ENCODE measurements at places on chromosomes 3 and 15.

- DNase-seq, result peak; percentile 59
Measured at GRCh38 chr3:99781761-99782160, 35.9 kb upstream of the CMSS1 start.

- no peak for DNase-seq
Measured at GRCh38 chr3:115227461-115227860, 80.4 kb upstream of the ZBTB20 start.

- DNase-seq, result peak; percentile 57
Measured at GRCh38 chr3:98807561-98807960, 44.4 kb downstream of the ST3GAL6 start.

- peak; percentile 25 for DNase-seq
Measured at GRCh38 chr15:43518197-43518761, 871 bp downstream of the MAP1A start.

DNA sequence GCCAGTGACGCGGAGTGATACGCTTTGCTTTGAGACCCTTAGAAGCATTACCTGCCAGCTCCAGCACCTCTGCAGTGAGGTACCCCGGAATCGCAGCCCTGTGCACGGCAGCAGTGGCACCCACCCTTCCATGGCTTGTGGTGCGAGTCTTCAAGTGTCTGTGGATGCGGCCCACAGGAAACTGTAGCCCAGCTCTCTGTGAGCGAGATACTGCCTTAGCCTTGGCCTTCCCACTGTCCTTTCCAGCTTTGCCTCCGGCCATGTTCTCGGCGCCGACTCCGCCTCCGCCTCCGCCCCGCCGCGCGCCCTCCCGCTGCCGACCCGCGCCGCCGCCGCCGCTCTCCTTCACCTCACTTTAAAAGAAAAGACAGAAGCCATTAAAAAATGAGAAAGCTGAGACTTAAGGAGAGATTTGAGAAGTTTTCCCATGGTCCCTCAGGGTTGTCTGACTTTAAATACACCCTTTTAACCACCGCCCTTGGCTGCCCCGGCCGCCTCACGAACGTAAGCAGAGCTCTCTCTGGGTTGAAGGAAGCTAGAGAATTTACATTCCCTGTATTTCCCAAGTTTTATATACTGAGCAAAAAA, 78.5 kb upstream of the FAM174B start:
- peak; percentile 35 for DNase-seq

GRCh38 chr15:83504365-83504764, 57.2 kb downstream of the SH3GL3 start:
- DNase-seq, result no peak

DNA sequence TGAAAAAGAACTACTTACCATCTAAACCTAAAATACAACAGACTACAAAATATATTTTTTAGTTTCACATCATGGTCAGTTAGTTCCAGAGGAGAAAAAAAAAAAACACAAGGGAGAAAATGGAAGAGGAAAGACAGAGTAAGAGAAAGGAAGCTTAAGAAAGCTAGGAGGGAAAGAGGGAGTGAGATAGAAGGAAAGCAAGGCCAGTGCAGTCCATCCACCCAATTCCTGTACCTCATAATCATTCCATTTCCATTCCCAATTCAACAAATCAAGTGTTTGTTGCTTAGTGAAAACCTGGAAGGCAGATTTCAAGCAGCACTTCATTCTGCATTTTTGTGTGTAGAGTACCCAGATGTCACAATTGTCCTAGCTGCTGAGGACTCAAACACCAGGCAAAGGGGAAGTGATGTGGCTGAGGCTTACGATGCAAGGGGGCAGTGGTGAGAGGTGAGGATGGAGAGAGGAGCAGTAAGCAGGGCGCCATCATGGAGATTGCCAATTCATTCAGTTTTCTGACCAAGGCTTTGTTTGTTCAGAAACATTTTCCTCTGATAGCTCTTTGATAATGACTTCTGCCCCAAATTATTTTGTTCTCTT, 83.6 kb upstream of the GSK3B start:
- DNase-seq, result peak; percentile 38

DNA sequence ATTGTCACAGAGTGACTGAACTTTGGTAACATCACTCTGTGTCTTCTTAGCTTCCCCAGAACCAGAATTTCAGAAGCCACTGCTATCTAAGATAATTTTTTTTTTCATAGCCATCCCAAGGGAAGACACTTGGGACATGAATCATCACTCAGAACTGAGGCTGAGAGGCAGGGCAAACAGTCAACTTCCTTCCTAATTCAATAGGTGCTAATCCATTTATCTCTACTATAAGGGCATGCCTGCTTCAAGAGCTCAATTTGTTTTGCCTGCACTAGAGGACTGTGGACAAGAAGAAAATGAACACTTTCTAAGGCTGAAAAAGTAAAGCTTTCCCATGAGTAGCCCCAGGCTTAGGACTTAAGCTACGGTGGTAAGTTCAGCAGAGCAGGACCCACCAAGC, 56.7 kb upstream of the MYRIP start:
- peak; percentile 22 for DNase-seq

- no peak for DNase-seq
Measured at GRCh38 chr3:127974226-127974625, 59.2 kb downstream of the KBTBD12 start.

DNA sequence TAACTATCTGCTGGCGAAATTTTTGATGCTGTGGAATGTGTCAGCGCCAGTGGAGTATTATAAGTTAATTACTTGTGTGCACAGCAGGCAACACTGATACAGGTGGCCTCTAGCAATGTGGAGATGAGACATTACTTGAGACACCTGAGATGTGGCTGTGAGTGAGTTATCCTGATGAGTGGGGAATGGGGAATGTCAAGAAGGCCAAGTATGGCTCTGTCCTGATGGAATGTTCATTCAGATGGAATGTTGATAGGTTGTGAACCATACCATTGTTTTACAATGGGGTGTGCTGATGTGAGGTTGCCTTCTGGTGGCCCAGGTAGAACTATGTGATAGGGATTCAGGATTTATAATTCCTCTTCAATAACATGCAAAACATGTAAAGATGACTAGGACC, 404.8 kb downstream of the PTPRG start:
- DNase-seq, result peak; percentile 25

DNA sequence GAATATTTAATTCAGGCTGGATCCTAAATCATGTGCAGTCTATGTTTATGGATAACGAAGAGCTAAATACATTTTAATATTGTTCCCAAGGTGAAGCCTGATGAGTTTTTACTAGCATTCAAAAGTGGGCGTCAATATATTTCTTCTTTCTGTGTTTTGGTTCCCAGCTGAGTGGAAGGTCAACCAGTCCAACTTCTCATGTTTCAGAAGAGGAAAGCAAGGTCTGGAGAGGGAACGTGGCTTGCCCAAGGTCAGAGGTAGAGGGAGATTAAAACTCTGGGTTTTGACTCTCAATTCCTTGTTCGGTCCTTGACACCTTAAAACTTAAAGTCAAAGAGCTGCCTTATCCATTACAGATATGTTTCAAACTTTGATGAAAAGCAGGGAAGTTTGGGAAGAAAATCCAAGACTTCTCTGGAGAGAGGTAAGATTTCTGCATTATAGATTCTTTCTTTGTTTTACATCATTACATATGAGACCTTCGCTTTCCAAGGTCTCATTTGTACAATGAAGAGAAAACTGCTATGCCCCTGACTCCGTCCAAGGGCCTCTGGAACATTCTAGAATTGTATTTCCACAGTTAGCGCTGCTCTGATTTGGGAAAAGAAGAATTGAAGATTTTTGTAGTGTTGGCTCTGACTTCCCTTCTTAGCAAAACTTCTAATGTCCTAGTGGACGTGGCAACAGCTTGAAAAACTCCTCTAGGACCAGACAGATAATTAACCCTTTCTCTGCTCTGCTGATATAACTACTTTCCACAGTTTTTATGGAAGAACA, 57.7 kb upstream of the HES1 start:
- no peak for DNase-seq

- DNase-seq, result no peak
Measured at GRCh38 chr3:128402998-128403397, 63.7 kb downstream of the DNAJB8 start.

- no peak for DNase-seq
Measured at GRCh38 chr15:34473840-34474239, 36.2 kb upstream of the GOLGA8A start.

GRCh38 chr3:157746391-157746790, 243.2 kb upstream of the VEPH1 start:
- no peak for DNase-seq

- no peak for DNase-seq
Measured at GRCh38 chr15:42072141-42072685, 22.1 kb downstream of the PLA2G4D start.

- DNase-seq, result no peak
Measured at GRCh38 chr3:8784676-8785435, 15.4 kb upstream of the OXTR start.

GRCh38 chr3:141969711-141970110, 93.3 kb downstream of the ATP1B3 start:
- DNase-seq, result no peak

GRCh38 chr3:193987186-193987585, 148.8 kb upstream of the HES1 start:
- no peak for DNase-seq

DNA sequence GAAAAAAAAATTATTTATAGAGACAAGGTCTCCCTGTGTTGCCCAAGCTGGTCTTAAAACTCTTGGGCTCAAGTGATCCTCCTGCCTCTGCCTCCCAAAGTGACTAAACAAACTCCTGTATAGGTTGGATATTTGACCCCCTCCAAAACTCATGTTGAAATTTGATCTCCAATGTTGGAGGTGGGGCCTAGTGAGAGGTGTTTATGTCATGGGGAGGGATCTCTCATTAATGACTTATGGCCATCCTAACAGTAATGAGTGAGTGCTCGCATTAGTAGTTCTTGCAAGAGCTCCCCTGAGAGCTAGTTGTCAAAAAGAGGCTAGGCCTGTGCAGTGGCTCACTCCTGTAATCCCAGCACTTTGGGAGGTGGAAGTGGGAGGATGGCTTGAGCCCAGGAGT, 141.2 kb downstream of the STT3B start:
- DNase-seq, result no peak

DNA sequence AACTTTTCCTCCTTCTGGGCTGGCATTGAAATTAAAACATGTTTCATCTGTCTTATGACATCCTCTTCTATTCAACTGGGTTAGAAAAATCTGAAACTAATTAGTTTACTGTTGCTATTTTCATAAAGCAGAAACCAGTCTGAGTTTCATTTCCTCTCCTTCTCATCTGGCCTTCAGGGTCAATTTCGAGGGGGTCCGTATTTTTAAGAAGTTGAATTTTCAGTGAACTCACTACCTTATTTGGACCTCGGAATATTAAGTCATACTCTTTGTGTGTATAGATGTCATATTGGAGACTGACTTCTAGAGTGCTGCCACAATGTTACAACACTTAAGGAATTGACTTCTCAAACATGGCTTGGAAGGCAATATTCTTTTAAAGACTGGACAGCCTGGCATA, 485.9 kb downstream of the SQOR start:
- DNase-seq, result no peak

DNA sequence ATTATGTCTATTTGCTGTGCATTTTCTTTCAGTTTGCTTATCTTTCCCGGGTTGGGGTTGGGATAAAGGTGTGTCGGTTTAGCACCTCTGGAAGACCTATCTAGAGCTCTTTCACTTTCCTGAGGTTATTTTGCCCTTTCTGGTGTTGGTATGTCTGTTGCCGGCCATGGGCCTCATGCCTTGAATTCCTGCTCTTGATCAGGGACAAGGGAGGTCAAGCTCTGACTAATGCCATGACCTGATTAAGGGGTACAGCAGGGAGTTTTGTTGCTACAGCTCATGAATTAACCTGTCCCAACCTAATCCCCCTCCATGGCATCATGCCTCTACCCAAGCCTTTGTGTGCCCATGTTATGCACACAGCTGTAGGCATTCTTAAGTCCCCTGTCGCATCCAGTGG, 70.5 kb upstream of the GOLGA6B start:
- peak; percentile 14 for DNase-seq

DNA sequence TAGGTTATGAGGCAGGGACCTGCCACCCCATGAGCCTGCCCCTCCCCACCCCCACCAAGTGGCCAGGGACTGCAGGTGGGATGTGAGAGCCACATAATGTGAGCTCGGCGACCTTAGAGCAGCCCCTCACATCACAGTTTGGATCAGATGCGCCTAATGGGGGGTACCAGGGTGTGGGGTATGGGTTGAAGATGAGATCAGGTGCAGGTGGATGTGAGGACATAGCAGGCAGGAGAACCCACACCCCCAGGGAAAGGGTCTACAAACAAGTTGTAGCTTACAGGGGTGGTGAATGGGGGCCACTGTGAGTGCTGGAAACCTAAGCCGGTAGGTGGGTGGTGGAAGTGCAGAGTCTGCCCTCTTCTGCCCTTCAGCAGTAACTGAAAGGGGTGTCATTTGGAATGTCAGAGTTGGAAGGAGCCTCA, 94.0 kb downstream of the CORO2B start:
- DNase-seq, result peak; percentile 23

GRCh38 chr15:45314960-45315359, 62.9 kb downstream of the SLC28A2 start:
- DNase-seq, result peak; percentile 6

GRCh38 chr15:64314456-64314855, 41.5 kb downstream of the CSNK1G1 start:
- DNase-seq, result no peak

GRCh38 chr15:59711451-59712243, 22.5 kb upstream of the BNIP2 start:
- no peak for DNase-seq

- peak; percentile 89 for DNase-seq
Measured at GRCh38 chr3:58386626-58387365, 46.8 kb downstream of the PDHB start.

DNA sequence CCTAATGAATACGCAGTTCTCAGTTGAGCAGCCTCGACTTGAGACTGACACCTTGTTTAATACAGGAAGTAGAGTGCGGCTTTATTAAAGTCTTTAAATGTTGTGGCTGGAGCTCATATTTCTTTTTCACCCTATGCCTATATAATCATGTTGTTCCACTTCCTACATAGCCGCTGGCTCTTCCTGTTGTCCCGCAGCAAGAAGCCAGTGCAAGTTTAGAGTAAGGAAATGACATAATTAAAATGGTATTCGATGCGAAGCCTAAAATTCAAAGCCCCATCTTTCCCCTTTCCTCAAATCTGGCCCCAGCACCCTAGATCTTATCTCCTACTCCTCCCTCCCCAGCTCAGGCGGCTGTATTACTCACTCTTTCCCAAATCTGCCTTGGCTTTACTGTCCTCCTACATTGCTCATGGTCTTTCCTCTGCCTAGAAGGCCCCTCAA, 7.5 kb upstream of the PHLDB2 start:
- peak; percentile 86 for DNase-seq

- no peak for DNase-seq
Measured at GRCh38 chr3:15492847-15493360, 28.6 kb downstream of the COLQ start.

- DNase-seq, result no peak
Measured at GRCh38 chr15:100189849-100190248, 151.9 kb downstream of the ADAMTS17 start.

DNA sequence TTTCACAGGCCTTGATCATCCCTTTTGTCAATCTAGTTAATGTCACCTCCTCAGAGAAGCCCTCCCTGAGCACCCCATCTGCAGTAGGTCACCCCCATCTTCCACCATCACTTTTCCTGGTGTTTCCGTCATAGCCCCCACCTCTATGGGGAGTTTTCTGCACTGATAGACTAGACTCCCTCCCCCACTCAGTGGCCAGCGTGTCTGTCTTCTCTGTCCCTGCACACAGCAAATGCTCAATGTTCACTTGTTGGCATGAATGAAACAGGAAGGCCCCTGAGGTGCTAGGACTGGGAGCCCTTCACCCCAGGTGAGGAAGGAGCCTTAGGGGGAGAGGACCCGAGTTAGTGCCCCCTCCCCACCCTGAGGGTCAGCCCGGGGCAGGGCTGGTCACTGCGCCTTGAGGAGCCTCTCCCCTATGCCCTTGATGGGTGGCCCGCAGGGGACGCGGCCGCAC, 15.8 kb upstream of the FANCD2 start:
- no peak for DNase-seq
